RCC 7860 (cell line): ENCODE measurements at places on chromosomes 7 and 10.

DNA sequence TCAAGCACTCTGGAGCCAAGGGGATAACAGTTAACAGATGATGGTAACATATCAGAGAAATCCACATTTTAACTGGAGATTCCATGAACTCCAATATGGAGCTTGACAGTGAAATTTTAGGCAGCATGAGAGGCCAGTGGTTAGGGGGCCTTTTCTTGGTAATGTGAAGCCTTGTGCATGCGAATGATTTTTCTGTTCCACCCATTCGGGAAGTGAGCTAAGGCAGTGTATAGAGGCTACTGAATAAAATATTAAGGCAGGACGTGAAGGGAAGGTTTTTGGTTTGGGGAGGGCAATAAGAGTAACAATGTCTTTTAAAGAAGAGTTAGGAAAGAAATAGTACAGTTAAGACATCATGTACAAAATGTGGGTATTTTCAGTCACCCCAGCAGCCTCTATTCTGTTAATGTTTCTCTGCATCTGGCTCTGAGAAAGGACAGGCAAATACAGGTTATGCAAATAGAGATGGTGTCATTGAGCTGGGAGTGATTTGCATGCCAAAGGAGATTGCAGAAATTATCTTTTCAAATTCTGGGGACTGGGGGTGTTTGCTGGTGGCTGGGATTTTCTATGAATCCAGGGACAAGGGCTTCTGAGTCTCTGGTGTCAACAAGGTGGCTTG lies 6.8 kb upstream of the TAS2R60 start:
- no peak for DNase-seq

- DNase-seq, result peak; percentile 51
These were observed 102.7 kb upstream of the TNRC18 start for GRCh38 chr7:5526100-5526905.

DNA sequence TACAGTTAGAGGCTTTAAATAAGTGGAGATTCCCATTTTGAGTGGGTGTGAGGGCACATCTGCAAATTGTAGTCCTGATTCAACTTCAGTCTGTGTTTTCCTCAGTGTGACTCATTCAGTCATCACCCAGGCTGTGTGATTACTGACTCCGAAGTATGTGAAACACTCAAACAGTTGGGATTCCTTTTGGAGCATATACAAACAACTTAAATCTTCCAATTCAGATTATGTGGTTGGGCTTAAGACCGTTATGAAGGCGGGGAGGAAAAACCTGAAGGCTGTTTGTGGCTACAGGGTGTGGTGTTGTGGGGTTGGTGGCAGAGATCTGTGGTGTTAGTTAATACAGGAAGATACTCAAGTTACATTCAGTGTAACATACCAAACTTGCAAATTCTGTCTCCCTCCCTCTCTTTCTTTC lies 259.7 kb upstream of the FERD3L start:
- DNase-seq, result peak; percentile 97

DNA sequence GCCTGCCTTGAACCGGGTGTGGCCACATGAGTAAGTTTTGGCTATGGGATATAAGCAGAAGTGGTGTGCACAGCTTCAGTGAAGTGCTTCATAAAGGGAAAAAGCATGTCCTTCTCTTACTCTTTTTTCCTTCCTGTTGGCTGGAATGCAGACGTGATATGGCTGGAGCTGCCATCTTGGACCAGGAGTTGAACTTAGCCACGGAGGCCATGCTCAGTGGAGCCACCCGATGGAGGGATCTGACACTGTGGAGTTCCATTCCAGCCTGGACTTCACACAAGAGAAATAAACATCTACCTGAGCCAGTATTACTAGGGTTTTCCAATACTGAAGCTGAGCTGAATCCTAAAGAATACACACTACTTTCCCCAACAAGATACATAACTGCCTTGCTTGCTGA lies 52.3 kb downstream of the CCDC3 start:
- DNase-seq, result no peak

DNA sequence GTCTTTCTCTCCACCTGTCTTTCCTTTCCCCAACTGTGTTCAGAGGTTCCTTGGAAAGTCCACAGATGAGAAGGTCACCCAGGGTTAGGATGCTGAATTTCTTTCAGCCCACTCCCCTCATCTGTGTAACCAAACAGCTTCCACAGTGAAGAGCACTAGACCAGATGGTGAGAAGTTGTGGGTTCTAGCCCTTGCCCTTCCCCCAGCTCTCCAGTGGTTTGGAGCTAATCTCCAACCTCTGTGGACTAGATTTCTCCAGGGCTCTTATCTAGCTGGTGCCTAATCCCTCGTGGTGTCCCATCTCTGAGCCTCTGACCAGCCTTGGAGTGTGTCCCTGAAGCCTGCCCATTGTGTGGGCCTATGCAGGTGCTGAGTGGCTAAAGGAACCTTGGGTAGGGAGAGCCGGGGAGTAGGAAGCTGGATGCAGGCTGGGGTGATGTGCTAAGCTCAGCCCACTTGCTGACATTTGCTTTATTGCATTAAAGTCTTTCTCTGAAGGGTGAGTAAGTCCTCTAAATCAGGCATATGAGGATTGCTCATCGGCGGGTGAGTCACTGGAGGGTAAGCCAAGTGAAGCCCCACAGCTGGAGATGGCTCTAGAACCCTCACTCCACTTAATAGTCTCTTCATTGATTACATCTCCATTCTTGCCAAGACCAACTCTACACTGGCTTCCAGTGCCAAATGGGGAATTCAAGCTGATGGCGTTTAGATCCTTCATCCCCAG lies 14.9 kb downstream of the DUSP5 start:
- DNase-seq, result peak; percentile 83

DNA sequence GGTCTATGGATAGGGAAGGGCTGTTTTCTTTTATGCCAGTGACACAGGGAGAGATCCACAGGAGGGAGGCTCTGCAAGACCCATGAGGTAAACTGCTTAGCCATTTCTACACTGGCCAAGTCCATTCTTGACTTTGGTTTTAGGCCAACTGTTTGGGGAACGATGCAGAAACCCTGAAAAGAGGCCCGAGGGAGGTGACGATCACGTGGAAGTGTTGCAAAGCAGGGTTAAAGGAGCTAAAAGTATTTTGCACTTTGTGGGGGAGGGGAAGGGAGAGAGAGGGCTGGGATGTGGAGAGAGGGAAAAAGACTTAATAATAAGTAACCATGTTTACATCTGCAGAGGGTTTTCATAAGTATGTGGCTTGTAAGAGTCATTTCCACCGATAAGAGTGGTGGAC lies 239.7 kb downstream of the EMX2 start:
- no peak for DNase-seq

DNA sequence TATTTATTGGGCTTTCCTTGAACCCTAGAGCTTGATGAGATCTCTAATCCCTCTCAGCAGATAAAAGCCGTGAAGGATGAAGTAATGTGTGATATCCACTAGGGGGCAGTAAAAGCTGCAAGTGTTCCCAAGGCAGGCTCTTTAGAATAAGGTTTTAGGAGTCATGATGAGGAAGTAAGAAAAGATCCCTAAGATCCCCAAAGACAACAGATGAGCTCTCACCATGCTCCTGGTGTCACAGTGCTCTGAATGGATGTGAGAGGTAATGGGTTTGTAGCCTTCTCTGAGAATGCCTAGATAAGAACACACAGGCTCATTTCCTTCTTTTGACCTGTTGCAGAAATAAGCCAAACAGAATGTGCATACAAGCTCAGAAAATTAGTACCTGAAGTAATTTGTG lies 70.4 kb upstream of the ITPRID1 start:
- DNase-seq, result peak; percentile 65

DNA sequence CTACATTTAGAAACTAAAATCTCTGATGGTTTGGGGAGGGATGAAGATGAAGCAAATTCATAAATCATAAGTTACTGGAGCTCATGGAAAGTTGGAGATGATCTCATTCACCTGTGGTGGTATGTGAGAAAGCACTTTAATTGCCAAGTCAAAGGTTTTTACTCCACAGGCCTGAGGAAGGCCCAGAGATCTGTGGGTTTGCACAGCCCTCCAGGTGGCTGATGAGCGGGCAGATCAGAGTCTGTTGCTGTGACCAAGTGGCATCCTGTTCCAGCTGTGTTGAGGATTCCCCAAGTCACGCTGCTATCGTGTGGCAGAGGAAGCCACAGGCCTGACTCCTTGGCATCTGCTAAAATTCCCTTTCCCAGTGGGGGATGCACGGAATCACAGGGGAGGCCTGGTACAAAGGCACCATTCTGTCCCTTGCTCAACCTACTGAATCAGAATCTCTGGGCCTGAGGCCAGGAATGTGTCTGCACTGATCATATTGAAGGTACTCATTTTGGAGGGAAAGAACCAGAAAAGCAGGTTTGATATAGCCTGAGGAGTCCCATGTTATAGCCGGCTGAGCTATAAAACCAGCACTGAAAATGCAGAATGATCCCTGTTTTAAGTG lies 19.7 kb upstream of the DDC start:
- DNase-seq, result peak; percentile 57

GRCh38 chr10:110511734-110512449 lies 14.2 kb downstream of the DUSP5 start:
- DNase-seq, result no peak

DNA sequence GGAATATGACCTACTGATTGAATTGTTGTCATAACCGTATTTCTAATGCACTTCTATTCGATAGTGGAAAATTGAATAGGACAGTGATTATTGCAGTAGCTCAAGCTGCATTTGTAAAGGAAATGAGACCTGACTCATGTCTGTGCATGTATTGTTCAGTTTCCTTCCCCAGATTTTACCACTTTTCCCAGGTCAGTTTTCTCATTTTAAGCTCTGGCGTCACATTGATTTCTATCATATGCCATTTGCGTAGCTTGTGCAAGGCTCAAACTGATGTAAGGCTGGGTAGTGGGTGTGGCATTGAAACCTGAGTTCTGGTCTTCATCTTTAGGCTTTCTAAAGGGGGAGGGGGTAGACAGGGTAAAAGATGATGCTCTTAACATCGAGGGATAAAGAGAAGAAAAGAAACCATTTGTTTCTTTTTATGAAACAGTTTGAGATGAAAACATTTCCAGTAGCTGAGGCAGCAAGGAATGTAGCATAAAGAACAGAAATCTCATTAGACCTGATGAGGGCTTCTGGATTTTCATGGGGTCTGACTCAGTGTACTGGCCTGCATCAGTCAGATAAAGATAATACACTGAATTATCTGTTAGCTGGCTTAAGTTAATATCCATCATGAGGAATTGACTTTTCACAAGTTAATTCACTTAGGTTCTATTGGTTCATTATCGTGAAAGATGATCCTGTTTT lies 182.3 kb upstream of the CDCA7L start:
- no peak for DNase-seq

DNA sequence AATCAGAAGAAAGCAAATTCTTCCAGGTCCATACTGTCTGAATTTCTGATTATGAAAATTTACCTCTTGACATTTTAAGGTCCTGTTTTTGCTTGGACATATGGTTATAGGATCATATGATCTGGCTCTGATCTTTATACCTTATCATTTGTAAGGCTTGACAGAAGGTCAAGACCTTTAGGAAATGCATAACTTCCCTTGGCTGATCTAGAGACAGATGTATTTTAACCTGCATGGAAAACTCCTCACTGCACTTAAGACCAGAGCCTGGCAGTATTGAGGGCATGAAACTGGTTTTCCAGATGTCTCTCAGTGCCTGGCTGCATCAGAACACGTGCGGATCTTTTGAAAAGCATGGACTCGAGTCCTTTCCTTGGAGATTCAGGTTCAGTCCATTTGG lies 55.9 kb downstream of the TRRAP start:
- no peak for DNase-seq

- DNase-seq, result no peak
These were observed 22.0 kb downstream of the LRRD1 start for GRCh38 chr7:92156990-92157389.

- DNase-seq, result no peak
These were observed 57.2 kb upstream of the LBX1 start for GRCh38 chr10:101286248-101287046.

DNA sequence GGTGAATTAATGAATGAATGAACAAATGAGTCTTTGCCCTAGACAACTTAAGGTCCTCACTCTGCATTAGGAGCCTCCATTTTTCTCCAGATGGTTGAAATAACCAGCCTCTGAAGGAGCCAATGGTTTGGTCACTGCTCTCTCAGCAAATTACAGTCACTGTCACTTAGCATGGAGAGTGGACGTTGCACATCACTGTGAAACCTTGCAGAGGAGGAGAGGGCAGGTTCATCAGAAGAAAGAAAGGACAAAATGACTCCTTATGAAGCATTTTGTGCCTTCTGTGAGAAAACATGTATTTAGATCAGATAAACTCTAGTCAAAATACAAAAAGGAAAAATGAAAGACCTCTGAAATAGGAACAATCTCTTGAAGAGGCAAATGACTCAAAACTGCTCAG lies 6.6 kb upstream of the ATP6V0A4 start:
- no peak for DNase-seq
